ENCODE measurements at places on chromosomes 6 and 20.

GRCh38 chr6:147651249-147652063, 143.0 kb downstream of the SAMD5 start:
- peak; percentile 71 for DNase-seq

DNA sequence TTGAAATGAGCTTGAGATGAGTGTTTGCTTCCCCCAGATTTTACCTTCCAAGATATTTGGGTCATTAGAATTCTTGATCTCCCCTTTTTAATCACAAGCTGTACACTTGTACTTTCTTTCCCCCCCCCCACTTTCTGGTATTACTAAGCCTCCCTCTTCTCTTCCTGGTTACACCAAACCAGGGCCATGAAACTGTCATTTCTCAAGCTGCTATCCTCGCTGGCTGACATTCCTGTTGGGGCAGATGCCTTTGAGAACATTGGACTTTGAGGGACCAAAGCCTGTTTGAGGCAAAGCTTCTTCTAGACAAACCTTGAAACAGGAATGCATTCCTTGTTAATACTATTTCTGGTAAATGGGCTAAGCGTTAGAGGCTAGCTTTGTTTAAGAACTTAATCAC, 32.3 kb upstream of the MAP3K7 start:
- no peak for DNase-seq

DNA sequence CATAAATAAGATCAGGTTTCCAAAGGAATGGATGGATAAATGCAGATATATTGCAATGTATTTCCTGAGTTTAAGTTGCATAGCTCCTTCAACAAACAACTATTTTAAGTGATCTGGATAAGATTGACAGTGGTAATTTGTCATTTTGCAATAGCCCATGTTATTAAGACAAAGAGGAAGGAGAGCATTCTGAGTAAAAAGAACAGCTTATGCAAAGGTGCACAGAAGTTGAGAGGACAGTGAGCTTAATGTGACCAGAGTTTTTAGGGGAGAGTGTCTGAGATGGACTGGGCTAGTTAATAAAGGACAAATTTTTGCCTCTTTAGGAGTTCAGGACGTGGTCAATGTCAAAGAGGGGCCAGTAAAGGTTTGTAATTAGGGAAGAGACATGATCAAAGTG, 48.8 kb upstream of the FBXO30 start:
- DNase-seq = no peak

- DNase-seq = no peak
Observed at GRCh38 chr6:47070461-47070860, 28.3 kb upstream of the ADGRF1 start.

GRCh38 chr6:111427341-111428116, 55.5 kb downstream of the REV3L start:
- DNase-seq = peak; percentile 91

DNA sequence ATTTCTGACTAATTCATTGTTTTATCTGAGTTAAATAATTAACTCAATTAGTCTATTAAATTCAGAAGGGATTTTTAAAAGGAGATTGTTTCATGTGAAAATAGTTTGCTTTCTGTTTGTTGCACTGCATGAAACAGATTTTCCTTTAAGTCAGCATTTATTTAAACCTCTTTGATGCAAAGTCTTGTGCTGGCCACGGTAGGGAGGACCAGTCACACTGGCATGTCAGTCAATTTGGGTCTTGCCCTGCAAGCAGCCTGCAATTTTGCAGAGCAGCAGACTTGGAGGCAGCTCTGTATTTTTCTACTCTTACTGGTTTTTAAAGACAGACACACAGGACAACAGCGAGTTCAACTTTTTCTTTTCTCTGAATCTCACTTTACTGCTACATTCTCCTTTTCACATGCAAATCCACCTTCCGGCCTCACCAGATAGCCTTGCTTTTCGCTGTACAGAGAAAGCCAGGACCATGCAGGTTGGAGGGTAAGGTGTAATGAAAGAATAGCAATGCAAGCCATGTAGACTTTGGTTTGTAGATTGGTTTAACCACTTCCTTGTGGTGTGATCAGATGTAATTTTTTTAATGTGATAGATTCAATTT, 689.9 kb upstream of the AGPAT4 start:
- no peak for DNase-seq

All from iris pigment epithelial cell (primary cell).